Fibroblast of pulmonary artery (primary cell): ENCODE measurements at places on chromosomes 6 and 20.

DNA sequence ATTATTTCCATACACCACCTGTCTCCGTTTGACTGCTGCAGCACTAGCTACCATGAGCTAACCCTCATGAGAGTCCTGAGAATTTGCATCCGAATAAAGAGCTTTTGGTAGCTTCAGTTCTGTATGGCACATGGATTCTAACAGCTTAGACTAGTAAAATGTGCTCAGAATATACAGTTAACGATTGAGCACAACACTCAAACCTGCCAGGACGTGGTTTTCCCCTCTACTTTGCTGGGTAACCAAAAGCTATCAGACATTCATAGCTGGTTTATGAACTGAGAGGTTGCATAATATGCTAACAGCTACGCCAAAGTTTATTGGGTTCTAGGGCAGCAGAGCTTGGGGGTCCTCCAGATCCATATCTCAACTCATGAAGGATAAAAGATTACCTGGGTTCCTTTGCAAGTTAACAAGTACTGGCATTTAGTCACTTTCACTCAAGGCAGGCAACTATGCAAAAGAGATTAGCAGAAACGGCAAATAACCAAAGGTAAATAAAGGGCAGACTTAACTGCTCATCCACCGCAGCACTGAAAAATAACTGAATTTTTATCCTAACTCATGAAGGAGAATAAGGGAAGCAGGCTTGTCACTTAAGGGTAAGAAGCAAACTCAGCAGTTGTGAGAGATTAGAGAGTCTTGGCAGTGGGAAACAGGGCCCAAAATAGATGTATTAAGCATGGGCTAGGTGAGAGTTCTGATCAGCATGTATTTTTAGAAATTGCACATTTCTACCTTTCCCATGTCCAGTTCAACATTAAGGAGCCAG lies 29.4 kb downstream of the NUDT3 start:
- DNase-seq: no peak

DNA sequence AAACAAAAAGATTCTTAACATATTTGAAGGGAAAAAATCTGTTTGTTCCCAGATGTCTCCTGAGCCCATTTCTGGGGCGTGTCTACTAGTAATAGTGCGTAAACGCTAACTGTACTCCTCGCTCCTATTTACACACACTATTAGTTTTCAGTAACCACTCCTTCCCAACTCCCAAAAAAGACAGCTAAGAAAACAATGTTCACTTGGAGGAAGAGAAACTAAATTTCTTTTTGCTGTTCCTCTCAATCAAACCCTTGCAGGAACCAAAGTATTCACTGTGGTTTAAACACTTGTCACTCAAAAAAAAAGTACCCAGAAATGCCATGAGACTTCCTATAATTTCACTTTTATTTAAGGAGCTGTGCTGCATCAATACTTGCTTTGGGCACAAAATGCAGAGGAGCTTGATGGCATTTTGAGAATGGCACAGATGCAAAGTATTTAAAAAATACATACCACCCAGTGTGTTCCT lies 118.2 kb downstream of the BACH2 start:
- DNase-seq: no peak

- peak; percentile 67 for DNase-seq
Measured at GRCh38 chr20:58891086-58891717, 38.7 kb downstream of the GNAS start.

GRCh38 chr6:52390361-52390727 lies 28.4 kb downstream of the PAQR8 start:
- DNase-seq: peak; percentile 62

- no peak for DNase-seq
Measured at GRCh38 chr6:169639653-169640278, 62.1 kb downstream of the WDR27 start.

- DNase-seq: no peak
Measured at GRCh38 chr20:25116739-25117458, 35.0 kb upstream of the VSX1 start.

DNA sequence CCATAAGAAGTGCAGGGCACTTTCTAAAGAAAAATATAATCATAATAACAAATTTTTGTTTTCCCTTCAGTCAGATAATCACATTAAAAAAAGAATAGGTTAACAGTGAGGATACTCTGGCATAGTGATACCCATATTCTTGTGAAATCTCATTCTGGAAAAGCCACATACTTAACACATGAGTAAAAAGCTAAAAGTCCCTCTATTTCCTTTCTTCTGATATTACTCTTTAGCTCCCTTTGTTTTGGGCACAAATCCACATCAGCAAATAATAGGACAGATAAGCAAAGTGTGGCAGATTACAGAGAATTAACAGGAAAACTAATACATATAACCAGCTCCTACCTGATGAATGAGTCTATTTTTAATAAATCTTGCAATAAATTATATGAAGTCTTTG lies 15.8 kb downstream of the SHPRH start:
- DNase-seq: peak; percentile 67

DNA sequence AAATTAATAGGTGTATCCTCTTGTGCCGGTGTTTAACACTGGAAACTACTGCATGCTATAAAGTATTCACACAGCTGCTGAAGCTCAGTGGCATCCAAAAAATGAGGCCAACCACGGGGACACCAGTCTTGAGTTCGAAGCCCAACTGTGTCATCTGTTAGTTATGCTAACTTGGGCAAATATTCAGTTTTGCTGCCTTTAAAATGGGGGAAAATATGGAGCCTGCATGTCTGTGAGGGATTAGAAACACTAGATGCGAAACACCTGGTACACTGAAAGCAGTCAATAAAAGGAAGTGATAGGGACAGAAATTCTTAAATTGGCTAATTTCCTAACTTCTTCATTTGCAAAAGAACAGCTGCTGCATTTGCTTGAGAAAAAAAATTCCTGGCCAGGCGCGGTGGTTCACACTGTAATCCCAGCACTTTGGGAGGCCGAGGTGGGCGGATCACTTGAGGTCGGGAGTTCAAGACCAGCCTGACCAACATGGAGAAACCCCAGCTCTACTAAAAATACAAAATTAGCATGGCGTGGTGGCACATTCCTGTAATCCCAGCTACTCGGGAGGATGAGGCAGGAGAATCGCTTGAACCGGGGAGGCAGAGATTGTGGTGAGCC lies 36.6 kb upstream of the MLIP start:
- peak; percentile 35 for DNase-seq

DNA sequence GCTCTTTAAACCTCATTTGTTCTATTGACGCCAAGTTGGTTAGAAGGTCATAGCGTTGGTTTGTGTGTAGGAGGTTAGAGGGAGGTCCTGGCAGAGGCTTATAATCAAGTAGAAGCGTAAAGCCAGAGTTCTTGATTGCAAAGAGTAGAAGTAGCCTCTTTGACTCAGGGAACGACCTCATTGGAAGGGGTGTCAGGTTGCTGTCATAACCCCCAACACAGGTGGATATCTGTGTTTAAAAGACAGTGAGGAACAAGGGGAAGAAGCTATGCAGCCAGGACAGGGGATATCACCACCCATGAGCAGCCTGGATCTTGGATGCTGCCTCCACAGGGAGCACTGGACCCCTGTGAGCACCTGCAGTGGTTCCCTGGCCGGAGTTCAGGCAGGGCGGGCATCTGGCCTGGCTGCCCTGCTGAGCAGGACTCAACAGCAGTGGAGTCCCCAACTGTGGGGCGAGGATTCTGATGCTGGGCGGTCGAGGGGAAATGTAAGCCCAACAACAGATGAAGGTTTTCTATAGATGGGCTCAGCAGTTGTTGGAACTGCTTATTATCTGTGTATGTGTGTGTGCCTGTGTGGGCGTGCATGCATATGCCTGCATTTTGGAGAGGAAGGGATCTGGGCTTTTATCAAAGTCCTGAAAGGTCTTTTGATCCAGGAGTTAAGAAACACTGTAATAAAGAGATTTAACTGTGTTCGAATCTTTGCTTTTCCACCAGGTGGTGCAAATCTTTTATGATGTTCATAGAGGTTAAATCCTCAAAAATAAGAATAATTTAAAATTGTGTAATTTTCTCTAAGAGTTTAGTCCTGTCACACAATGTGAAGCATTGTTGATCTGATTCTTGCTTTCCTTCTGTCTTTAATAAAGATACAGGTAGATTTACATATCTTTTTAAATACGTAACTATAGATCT lies 27.7 kb downstream of the HIVEP1 start:
- no peak for DNase-seq

DNA sequence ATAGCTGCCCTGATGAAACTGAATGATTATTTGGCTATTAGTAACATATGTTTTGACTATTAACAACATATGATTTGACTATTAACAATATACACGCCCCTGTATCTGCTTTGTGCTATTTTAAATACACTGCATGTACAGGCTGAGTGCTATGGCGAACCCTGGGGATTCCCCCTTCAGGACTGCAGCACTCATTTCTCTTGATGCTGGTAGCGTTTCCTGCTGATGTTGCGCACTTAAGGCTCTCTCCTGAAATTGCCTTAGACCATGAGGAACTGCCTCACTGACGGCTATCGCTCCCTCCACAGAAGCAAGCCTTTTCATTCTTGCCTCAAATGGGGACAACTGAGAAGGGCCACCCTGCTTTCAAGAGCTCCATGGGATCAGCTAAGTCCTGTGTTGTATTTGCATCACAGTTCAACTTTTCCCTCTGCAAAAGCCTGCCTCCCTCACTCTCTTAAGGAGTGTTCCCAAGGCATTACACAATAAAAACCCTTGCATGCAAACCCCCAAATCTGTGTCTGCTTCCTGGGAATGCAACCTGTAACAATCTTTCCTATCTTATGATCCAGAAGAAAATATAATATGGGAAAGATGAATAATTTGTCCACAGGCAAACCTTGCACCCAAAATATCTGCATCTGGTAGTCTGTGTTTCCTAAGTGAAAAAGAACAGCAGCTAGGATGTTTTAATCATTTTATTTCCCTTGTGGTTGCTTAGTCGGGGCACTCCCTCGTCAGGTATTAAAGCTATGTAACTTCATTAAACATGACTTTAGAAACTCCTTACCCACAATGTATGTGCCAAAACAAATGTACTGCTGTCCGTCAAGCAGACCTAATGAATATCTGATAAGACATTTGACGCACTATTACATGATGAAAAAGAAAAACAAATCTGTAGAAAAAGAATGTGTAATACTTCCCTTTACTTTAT lies 456.4 kb downstream of the COL12A1 start:
- DNase-seq: peak; percentile 69

GRCh38 chr6:72417759-72418158 lies 204.1 kb upstream of the KCNQ5 start:
- DNase-seq: no peak

- DNase-seq: peak; percentile 46
Measured at GRCh38 chr6:7169296-7169721, 61.5 kb downstream of the RREB1 start.

GRCh38 chr6:43276577-43277305 lies 21.3 kb upstream of the SLC22A7 start:
- no peak for DNase-seq

GRCh38 chr6:113488061-113488460 lies 369.1 kb upstream of the MARCKS start:
- peak; percentile 20 for DNase-seq

- no peak for DNase-seq
Measured at GRCh38 chr6:105511639-105512038, 108.8 kb upstream of the PREP start.

DNA sequence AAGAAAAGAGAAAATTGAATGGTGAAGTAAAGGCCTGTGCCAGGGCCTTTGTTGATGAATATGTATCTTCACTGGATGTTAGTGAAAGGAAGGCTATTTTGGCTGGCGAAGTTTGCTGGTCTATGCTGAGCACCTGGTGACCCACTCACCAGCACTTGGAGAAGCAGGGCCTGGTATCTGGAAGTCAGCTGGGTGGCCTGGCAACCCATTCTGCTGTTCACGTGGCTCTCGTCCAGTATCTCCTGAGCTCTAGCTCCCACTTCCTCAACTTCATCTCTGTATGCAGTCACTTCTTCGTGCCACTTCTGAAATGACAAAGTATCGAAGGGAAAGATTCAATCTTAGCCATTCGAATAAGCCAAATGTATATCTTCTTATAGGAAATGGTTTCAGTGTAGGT lies 283.7 kb downstream of the SYNE1 start:
- DNase-seq: no peak

DNA sequence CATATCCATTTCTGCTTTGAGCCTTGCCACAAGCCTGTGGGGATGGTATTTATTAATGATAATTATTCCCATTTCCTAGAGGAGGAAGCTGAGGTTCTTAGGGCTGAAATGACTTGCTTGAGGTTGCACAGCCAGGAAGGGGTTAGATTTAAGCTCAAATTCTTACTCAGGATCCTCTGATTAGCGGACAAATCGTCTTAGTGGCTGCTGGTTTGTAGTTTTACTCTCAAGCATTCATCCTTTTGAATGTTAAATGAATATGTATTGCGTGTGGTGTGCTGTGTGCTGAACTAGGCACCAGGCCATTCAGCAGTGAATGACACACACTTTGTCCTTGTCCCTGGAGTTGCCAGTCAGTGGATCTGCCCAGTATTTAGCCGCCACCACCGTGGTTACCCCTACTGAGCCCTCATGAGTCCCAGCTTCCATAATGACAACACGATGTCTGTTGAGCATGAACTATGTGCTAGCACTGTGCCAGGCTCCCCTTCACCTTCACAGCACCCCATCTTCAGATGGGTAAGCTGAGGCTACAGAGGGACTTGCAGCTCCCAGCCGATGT lies 10.0 kb downstream of the PACSIN1 start:
- no peak for DNase-seq

DNA sequence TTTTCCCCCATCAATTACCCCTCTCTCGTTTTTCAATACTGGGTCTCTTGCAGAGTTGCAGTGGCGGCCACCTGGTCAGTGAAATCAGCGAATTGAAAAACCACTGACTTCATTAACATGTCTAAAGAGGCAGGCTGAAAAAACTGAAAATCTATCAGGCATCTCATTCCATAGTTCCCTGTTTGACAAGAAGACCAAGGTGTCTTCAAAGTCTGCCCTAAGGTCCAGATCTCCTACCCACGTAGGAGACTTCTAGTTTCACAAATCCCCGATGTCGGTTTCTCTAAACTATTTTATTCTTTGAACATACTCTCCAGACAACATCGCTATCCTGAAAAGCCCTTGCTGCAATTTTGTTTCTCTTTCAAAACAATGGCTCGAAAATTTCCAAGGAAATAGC lies 796 bp upstream of the TUBB start:
- no peak for DNase-seq

- no peak for DNase-seq
Measured at GRCh38 chr6:38676236-38676973, 26.5 kb downstream of the GLO1 start.

- DNase-seq: peak; percentile 16
Measured at GRCh38 chr6:161353208-161353613, 79.3 kb upstream of the AGPAT4 start.

- no peak for DNase-seq
Measured at GRCh38 chr20:33951171-33951570, 42.5 kb upstream of the RALY start.

DNA sequence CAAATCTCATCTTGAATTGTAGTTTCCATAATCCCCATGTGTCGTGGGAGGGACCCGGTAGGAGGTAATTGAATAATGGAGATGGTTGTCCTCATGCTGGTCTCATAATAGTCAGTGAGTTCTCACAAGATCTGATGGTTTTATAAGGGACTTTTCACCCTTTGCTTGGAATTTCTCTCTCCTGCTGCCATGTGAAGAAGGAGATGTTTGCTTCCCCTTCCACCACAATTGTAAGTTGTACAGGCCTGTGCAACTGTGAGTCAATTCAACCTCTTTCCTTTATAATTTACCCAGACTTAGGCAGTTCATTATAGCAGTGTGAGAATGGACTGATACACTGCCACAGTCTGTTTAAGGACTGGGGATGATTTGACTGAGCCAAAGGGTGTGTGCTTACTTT lies 44.7 kb downstream of the NKAIN2 start:
- no peak for DNase-seq
